ENCODE measurements at places on chromosomes 12 and 14.

- no peak for DNase-seq
Observed at GRCh38 chr12:85725991-85726390, 110.2 kb downstream of the RASSF9 start.

- DNase-seq, result no peak
Observed at GRCh38 chr12:124464062-124464461, 103.3 kb downstream of the NCOR2 start.

- DNase-seq, result no peak
Observed at GRCh38 chr12:123741937-123742572, 20.0 kb upstream of the DNAH10 start.

- DNase-seq, result no peak
Observed at GRCh38 chr12:111886662-111887545, 44.9 kb downstream of the MAPKAPK5 start.

DNA sequence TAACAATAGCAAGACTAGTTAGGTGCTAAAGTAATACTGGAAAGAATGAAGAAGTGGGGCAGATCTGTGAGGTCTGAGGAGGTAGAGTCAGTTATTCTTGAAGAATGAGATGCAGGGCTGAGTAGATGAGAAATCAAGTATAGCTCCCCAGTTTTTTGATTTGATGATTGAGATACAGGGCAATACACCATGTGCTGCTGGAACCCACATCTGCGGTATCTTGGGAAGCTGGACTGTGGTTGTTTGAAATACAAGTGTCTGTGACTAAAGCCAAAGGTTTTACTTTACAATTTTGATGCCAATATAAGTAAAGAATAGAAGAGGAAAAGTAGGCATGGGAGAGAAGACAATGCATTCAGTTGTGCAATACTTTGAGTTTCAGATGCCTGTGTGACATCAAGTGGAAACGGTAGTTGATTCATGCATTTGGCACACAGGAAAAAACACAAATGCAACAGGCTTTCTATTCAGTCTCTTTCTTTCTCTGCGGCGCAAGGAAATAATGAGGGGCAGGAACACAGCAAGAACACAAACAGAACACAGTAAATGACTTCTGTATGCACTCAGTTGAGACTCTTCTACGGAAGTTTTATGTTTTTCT lies 190.2 kb upstream of the SLC38A2 start:
- no peak for DNase-seq

DNA sequence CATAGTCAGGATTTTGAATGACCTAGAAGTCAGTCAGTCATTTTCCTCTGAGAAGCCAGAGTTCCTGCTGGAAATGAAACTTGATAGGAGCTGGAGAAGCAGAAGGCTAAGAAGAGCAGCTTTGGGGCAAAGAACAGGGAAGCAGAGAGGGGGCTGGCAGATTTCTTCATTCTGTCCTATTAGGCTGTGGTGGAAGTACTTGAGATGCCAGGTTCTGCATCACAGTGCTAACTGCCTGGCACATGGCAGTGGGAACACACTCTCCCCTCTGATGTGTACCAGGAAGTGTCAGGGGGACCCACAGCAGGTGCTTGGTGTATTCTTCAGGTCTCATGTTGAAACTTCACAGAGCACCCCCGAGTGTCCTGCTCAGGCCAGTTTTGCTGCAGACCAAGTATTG lies 61.0 kb downstream of the SUSD6 start:
- no peak for DNase-seq

GRCh38 chr12:53739214-53740129 lies 12.2 kb upstream of the CALCOCO1 start:
- no peak for DNase-seq

- DNase-seq, result no peak
Observed at GRCh38 chr12:21780786-21781185, 6.3 kb upstream of the KCNJ8 start.

GRCh38 chr12:45730348-45731189 lies 1.1 kb downstream of the ARID2 start:
- peak; percentile 26 for DNase-seq

DNA sequence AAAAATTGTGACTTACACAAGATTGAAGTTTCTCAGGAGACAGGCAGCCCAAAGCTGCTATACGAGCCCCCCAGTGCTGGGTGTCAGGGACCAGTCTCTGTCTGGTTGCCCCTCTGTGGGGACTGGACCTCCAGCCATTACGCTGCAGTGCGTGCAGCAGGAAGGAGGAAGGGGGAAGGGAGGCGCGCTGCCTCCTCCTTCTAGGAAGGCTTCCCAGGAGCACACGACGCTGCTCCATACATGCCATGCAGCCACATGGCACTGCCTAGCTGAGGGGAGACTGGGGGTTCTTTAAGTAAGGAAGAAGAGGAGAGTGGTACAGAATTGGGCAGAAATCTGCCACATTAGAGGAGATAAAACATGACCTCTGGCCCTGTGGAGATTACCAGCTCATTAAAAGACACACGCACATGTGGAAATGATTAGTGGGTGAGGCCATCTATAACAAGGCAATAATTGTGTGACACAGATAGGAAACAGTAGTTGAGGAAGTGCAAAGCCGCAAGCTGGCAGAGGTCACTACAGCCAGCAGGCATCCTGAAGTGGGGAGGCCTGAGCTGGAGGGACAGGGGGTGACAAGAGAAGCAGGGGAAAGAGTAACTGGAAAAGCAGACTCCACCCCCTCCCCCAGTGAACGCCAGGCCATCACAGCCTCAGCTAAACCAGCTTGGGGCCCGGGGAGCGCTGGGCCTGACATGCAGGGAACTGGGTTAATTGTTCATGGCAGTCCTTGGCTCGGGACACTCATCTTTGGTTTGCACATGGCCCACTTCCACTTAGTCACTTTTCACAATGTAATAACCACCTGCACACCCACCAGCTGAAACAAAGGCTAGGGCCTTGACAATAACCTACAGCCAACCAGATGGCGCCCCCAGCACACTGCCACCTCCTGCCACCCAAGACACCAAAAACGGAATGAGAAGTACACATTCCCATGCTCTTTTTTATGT lies 39.6 kb downstream of the CCDC88C start:
- no peak for DNase-seq

DNA sequence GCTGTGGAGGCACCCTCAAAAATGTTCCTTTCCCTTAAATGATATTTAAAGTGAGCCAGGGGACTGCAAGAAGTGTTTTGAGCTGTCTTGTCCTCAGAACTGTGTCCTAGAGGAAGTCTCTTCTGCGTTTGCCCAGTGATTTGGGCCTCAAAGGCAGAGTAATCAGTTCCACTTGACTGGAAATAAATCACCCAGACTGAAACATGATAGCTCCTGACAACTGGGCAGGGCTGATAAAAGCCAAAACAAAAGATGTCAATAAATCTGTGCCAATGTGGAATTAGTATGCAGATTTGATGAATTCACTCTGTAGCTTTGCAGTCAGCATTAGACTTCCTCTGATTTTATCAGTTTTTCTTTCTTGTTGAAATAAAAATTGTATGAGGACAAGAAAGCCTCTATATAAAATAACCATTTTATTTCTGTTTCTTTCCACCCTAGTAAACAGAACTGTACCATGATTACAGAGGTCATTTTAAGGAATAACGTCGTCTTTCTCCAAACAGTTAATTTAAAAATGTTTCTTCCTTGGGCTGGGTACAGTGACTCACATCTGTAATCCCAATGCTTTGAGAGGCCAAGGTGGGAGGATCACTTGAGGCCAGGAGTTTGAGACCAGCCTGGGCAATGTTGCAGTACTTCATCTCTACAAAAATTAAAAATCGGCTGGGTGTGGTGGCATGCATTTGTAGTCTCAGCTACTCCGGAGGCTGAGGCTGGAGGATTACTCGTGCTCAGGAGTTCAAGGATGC lies 180.8 kb downstream of the ERC1 start:
- DNase-seq, result no peak

GRCh38 chr14:23483236-23483854 lies 13.8 kb downstream of the NGDN start:
- DNase-seq, result no peak

DNA sequence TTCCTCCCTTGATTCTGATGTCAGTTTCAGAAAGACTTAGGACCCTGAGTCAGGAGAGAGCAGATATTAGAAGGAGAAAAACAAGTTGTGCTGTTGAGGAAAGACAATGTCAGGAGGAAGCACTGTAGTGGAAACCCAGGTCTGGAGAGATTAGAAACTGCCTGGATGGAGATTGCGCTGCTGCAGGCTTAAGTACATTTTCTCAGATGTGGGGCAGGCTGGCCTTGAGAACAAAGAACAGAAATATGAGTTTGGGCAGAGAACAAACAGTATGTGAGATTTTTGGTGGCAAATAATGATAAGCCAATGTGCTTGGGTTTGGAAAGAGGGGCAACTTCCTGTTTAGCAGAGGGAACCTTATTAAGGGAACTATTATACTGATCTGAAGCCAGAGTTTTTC lies 74.3 kb upstream of the PRMT8 start:
- no peak for DNase-seq

DNA sequence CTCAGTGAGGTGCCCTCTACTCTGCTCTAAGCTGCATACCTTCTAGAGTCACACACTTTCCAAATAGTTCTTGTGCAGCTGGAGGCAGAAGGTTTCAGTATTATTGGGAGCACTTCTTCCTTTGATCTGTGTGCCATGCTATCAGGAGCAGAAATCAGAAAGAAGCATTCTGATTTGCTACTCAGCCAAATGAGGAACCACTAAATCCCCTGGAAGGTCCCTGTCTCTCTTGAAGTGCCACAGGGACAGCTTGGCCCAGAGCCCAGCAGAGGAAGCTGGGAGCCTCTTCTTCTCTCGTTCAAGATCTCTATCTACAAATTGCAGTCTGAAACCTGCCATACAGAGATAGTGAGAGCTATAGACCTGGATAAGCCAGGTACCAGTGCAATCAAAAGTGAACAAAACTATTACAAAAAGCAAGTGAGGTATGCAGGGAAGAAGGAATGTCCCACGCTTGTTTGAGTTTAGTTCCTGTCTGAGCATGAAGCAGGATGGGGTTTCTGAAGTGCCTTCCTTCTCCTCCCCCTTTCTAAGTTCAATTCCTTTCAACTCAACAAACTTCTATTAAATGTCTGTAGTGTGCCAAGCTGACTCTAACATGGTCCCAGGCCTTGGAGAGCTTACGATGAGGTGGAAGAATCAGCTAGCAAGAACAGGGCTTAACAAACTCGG lies 100.9 kb upstream of the PARP11 start:
- no peak for DNase-seq

DNA sequence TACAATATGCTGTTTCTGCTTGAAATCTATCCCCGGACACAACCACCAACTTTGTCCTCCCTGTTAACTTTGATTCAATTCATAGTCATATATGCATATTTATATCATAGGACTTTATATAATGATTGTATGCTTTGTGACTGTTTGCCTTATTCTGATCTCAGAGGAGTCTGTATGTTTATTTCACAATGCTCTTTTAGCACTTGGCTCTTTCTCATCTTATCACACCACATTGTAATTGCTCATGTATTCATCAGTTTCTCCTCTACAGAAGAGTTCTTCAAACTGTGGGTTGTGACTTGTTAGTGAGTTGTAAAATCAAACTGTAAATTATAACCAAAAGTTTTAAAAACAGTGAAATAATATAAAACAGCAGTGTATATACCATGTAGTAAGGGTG lies 21.7 kb upstream of the PPM1A start:
- no peak for DNase-seq

- no peak for DNase-seq
Observed at GRCh38 chr14:65170768-65171507, 68.6 kb upstream of the MAX start.

DNA sequence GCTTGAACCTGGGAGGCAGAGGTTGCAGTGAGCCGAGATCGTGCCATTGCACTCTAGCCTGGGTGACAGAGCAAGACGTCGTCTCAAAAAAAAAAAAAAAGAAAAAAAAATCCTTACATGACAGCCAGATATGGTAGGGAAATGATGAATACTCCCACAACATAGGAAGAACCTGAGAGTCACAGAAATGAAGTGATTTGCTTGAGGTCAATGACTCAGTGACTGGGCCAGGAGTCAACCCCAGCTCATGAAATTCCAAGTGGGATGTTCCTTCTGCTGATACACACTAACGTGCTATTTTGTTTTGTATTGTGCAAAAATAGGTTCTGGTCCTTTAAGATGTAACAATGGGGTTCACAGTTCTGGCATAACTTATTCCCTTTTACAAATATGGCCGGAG lies 9.0 kb downstream of the RHOF start:
- DNase-seq, result no peak

- no peak for DNase-seq
Observed at GRCh38 chr14:99625476-99625875, 19.5 kb upstream of the HHIPL1 start.

GRCh38 chr14:35050652-35051051 lies 4.6 kb downstream of the FAM177A1 start:
- DNase-seq, result no peak

GRCh38 chr12:62123721-62124203 lies 136.4 kb upstream of the USP15 start:
- no peak for DNase-seq

DNA sequence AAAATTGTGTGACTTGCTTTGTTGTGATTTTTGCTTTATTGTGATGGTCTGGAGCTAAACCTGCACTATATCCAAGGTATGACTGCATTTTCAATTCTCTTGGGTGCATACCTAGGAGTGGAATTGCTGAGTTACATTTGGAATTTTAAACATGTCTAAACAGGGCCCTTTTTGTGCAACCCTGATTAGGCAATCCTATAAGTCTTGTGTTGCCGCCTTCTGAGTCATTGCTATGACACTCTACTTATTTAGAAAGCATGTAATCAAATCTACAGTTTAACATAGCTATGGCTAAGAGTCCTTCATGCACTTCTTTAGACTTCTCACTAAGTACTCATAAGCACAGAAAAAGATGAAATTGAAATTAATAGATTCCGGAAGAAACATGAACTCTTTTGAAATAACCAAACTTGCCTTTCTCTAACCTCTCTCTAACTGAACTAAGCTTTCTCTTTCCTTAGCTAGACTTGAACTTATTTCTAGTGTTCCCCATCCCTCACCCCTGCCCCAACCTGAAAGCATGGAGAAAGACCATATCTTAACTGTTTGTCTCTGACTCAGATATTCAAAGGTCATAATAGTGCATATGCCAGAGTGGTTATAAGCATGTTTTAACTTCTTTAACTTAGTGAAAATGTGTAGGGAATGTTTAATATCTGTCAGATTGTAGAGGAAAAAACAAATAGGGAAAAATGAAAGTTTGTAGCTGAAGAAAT lies 203.0 kb downstream of the SNAPC1 start:
- DNase-seq, result no peak

DNA sequence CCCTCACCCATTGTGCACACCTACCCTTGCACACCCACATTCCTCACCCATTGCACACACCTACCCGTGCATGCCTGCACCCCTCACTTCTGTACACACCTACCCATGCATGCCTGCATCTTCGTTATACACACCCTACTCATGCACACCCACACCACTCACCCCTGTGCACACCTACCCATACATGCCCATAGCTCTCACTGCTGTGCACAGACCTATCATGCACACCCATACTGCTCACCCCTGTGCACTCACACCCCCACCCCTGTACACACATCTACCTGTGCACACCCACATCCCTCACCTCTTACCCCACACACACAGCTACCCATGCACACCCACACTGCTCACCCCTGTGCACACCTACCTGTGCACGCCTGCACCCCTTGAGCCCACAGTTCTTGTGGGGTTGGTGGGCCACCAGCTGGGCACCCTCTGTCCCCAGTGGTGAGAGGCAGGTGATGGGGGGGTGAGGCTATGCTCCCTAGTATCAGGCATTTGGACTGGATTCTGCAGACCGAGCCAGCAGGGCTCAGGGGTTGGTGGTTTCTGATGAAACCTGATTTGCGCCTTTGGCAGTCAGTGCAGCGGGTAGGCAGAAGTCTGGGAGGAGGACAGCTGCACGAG lies 15.6 kb downstream of the CEP170B start:
- DNase-seq, result no peak

- DNase-seq, result no peak
Observed at GRCh38 chr14:45939572-45939971, 686.6 kb upstream of the MIS18BP1 start.
